ENCODE measurements at places on chromosomes 4 and X.

GRCh38 chr4:116520886-116521285 lies 564.5 kb downstream of the TRAM1L1 start:
- DNase-seq, result no peak

- no peak for DNase-seq
These were observed 8.2 kb upstream of the RUFY3 start for GRCh38 chr4:70713453-70714078.

DNA sequence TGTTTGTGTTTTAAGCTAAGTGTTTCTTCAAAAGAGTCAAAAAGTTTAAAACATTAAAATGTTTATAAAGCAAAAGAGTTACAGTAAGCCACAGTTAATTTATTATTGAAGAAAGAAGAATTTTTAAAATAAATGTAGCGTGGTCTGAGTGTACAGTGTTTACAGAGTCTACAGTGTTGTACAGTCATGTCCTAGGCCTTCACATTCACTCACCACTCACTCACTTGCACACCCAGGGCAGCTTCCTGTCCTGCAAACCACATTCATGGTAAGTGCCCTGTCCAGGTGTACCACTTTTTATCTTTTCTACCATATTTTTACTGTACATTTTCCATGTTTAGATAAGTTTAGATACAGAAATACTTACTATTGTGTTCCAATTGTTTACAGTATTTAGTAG lies 239.7 kb upstream of the AGA start:
- DNase-seq, result no peak

DNA sequence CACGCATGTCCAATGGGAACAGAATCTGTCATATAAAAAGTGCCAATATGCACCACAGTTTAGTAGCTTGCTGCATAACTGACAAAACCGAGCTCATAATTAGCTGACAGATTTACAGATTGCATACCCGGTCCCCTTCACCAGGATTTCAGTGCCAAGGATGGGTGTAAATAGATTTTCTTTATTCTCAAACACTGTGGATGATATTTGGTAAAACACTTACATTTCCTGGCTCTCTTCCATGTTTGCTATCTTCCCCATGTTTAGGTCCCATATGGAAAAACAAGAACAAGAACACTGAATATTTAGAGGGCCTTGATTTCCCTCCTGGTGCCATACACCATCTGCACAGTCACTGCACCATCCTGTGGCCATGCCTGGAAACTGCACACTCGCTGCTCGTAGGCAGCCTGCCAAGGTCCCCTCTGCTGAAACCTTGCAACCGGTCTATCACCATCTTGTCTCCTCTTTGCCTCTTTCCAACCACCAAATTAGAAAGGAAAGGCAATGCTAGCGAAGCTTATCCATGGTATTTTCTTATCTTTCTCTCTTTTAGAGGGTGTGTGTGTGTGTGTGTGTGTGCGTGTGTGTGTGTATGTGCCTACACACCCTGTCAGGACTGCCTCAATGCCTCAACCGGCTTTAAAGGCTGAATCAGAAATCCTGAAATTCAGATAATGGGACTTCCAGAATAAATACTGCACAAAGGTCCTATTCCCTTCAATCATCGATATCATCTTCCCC lies 124.2 kb upstream of the MBNL3 start:
- peak; percentile 6 for DNase-seq

GRCh38 chr4:154349829-154350228 lies 141.8 kb downstream of the DCHS2 start:
- peak; percentile 17 for DNase-seq

DNA sequence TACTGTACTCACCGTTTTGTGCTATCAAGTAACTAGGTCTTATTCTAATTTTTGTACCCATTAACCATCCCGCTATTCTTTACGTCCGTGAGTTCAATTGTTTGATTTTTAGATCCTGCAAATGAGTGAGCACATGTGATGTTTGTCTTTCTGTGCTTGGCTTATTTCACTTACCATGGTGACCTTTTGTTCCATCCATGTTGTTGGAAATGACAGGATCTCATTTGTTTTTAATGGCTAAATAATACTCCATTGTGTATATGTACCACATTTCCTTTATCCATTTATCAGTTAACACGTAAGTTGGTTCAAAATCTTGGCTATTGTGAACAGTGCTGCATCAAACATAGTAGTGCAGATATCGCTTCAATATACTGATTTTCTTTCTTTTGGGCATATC lies 48.3 kb downstream of the USP9X start:
- DNase-seq, result no peak

DNA sequence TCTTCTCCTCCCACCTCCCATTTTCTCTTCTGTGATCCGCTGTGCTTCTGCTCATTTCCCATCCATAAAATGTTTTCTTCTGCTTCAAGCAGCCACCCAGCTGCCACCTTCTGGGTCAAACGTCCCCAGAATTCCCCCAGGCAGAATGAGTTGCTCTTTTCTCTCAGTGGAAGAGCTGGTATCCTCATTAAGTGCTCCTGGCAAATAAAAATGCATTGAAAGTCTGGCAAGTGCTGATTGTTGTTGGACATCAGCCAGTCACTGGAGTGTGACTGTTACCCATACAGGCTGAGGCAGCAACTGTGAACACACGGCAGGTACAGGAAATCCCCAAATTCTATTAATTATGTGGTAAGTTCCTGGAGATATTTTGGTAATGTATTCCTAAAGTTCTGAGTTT lies 52.6 kb downstream of the LIMCH1 start:
- DNase-seq, result peak; percentile 95

GRCh38 chr4:122090989-122091388 lies 61.1 kb upstream of the BLTP1 start:
- no peak for DNase-seq

DNA sequence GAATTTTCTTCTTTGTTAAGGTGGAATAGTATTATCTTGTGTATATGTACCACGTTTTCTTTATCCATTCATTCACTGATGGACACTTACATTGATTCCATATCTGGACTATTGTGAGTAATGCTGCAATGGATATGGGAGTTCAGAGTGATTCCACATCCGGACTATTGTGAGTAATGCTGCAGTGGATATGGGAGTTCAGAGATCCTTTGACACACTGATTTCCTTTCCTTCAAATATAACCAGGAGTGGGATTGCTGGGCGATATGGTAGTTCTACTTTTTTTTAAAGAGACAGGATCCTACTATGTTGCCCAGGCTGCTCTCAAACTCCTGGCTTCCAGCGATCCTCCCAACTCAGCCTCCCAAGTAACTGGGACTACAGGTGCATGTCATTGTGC lies 12.1 kb downstream of the TMEM156 start:
- DNase-seq, result no peak

GRCh38 chrX:103831342-103831802 lies 685 bp downstream of the RAB9B start:
- no peak for DNase-seq

DNA sequence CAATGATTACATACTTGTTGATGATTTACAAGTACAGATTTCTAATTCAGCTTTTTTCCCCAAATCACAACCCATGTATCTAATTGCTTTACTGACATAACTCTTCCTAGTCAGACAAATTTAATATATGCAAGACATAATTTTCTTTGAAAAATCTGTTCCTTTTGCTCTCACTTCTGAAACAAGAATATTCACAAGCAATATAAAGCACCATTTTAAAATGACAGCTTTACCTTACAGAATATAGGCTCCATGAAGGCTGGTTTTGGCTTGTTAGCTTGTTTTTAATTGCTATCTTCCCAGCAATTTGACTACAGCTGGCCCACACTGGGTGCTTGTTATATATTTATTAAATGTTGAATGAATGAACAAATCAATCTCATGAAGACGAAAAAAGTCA lies 24.5 kb downstream of the GPM6A start:
- DNase-seq, result no peak

DNA sequence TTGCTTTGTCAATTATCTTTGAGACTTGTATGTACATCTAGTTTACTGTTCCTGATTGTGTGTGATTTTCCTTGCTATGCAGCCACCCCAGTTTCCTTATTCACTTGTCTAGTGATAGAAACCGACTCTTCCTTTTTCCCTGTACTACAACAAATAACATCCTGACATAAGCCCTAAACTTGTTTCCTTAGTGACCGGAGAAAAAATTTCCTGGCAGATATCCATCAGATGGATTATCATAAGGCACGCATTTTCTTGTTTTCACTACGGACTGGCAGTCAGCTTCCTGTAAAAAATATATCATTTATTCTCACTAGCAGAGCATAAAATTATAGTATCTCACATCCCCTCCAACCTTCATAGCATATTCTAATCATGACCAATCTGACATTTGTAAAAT lies 410.7 kb downstream of the CENPC start:
- no peak for DNase-seq

DNA sequence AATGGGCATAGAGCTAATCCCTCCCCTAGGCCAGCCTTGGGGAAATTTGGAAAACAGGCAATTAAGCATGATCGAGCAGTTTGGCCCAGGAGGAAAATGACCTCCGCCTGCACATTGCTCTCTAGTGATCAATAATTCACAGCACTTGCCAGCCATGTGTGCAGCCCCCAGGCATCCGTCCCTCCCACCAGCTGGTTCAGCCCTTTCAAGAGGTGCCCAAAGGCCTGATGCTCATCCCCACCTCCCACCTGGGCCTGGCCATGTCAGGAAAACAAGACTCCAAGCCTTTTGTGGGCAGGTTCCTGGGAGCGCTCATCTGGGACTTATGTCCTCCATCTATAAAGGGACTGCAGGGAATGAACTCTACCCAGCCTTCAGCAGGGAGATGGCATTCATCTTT lies 17.5 kb upstream of the PPP2R2C start:
- DNase-seq, result no peak

- DNase-seq, result peak; percentile 92
These were observed 572 bp downstream of the USP53 start for GRCh38 chr4:119212964-119213606.

DNA sequence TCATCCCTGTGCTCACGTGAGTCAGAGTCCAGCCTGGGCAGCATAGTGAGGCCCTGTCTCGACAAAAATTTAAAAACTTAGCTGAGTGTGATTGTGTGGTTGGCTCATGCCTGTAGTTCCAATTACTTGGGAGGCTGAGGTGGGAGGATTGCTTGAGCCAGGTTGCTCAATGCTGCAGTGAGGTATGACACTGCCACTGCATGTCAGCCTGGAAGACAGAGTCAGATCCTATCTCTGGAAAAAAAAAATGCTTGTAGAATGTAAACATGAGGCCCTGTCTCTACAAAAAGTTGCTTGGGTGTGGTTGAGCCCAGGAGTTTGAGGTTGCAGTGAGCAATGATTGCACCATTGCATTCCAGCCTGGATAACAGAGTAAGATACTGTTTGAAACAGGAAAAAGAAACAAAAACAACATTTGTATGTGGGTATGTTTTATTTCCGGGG lies 11.3 kb upstream of the YTHDC1 start:
- DNase-seq, result peak; percentile 93

DNA sequence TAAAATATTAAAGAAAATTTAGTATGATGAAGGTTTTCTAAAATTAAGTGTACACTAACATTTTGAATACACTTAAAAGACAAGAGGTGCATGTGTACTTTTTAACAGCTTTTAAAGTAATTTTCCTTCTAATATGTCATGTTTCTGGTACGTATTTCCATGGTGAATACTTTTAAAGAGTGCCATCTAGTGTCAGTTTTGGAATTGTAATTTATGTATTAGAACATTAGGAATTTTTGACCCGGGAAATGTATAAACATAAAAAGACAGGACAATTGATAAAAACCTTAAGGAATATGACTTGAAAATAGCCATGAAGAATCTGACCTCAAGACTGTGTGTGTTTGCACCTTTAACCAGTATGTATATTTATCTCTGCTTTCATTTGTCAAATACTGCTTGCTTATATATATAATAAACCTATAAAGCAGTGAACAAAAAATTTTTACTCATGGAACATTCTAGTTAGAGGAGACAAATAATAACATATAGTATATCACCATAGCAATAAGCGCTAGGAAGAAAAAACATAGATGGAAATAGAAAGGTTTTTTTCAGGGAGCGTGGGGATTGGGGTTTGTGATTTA lies 7.2 kb downstream of the GSTCD start:
- peak; percentile 64 for DNase-seq

- no peak for DNase-seq
These were observed 508.5 kb downstream of the CENPC start for GRCh38 chr4:67036791-67037190.

- DNase-seq, result no peak
These were observed 71.1 kb upstream of the KCNIP4 start for GRCh38 chr4:22019676-22020075.

GRCh38 chr4:139736274-139736660 lies 70.6 kb downstream of the MGST2 start:
- DNase-seq, result no peak

GRCh38 chrX:154002215-154002719 lies 17.4 kb downstream of the IRAK1 start:
- peak; percentile 88 for DNase-seq

DNA sequence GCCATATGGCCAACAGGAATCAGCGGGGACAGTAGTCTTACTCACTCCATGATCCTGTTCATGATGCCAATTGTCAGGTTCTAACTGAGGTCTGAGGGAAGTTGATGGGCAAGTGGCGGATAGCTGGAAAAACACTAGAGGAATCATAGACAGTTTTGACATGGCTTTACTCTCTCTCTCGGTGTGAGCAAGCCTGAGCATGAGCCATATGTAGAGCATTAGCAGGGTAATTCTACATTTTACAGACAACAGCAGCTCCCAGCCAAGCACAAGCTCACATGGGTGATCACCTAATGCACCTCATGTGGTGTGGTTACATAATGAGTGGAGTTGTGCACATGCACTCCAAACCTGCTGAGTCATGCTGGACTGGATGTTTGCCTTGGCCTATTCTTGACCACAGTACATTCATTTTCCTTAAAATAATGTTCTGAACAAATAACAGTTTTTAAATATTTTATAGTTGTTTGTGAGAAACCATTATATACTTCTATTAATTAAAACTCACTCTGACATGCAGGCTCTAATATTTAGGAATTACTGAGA lies 429.2 kb downstream of the GPAT3 start:
- peak; percentile 5 for DNase-seq

GRCh38 chr4:151694961-151695720 lies 65.7 kb downstream of the GATB start:
- no peak for DNase-seq

DNA sequence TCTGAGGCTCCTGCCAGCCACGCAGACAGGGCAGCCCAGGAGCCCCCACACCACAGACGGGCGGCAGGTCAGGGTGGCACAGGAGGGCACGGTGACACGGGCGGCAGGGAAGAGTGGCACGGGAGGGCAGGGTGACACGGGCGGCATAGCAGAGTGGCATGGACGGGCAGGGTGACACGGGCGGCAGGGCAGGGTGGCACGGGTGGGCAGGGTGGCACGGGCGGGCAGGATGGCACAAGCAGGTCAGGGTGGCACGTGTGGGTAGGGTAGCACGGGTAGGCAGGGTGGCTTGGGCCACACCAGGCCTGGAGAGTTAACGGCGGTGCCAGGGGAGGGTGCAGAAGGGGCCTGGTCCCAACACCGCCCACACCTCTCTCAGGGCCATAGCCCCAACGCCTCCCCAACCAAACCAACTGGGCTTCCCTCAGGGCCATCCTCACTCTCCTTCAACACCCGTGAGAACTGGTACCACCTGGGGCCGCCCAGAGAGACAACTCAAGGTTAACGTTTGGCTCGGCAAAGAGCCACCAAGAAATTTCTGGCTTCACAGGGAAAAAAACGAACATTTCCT lies 3.4 kb downstream of the CTBP1 start:
- DNase-seq, result no peak

Measured in renal cortical epithelial cell (primary cell).